ENCODE measurements at places on chromosomes 1 and 21. TPM values are rescaled to one million over a fixed set of nuclear protein-coding genes. Genes with fewer than 3 reads are reported as not detected.

ALPL gene
- 6.7 TPM for total RNA-seq

BRINP2 gene
- not detected for total RNA-seq

SSX2IP gene
- total RNA-seq, result 11.9 TPM

GCSAML gene
- 0.81 TPM for total RNA-seq

SPATA1 gene
- total RNA-seq, result 1.9 TPM

CADM3 gene
- 10.9 TPM for total RNA-seq

LPAR3 gene
- 0.10 TPM for total RNA-seq

GNAT2 gene
- total RNA-seq, result not detected

RNU1-1 gene
- 7,231 TPM for total RNA-seq

RUNX1 gene
- total RNA-seq, result 58.2 TPM

AADACL4 gene
- not detected for total RNA-seq

AMY2A gene
- 4.2 TPM for total RNA-seq

DENND2C gene
- 5.9 TPM for total RNA-seq

TMEM35B gene
- total RNA-seq, result 25.7 TPM

C21orf91 gene
- 19.2 TPM for total RNA-seq

TMEM125 gene
- not detected for total RNA-seq

GPR3 gene
- total RNA-seq, result 0.93 TPM

CYP4A11 gene
- 0.15 TPM for total RNA-seq

ZMYM4 gene
- 54.9 TPM for total RNA-seq

Measured in aorta (tissue), 5 donors.